ENCODE measurements at places on chromosomes 1 and 21.
A peak's percentile ranks its signal among the peaks of the same experiment; 100 is the strongest.

- DNase-seq = peak; percentile 9
Observed at GRCh38 chr1:232786845-232787455, 18.3 kb upstream of the MAP10 start.

DNA sequence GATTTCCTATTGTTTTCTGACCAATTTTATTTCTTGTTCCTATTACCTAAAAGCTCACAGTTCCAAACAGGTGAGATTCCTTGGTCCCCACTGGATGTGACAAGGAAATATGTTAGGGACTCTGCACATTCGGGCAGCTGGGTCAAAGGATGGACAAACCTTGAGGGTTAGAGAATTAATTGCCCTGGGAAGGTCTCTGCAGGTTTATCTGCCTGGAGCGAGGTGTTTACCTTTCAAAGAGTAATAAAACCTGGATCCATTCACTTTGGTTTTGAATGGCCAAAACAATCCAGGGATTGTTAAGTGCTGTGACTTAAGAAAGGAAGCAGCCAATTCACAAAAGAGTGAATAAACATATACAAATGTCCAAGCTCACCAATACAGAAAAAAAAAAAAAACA, 33.6 kb upstream of the RAB4A start:
- DNase-seq = no peak

DNA sequence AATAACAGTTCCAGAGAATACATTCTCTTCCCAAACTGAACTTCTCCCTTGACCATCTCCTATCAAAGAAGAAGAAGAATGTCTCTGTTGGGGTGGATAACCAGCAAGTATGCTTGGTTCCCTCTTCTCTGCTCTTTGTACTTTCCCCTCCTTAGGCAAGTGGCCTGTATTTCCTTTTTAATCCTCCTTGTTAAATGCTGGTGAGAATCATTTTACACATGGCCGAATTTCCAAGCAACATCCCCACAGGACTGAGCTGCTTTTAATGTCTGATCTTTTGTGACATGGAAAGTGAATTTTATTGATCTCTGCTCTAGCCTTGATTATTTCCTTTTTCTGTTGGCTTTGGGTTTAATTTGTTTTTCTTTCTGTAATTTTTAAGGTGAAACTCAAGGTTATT, 336.7 kb downstream of the DUSP10 start:
- no peak for DNase-seq

DNA sequence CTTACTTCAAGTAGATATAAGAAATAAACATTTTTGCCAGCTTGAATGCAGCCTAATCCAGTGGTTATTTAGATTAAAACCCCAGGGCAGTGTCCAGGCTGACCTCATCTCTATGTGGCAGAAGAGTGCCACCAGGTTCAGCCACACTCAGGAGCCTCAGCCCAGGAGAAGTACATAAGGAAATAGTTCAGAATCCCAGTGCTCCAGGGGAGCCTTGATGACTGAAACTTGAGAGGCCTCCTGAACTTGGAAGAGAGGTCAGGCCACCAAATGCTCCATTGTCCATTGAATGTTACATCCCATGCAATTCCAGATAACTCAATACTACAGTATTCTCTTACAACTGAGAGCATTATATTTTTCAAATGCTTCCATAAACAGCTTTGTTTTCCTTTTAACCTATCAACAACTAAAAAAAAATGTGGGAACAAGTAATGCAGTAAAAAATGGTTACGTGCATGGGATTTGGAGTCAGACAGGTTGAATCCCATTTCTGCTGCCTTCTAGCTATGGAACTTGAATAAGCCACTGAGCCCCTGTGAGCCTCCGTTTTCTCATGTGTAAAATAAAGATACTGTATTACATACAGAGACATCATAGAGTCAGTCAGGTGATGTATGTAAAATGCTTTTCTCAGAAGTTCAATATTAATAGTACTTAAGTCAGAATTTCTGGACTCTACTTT, 248.0 kb downstream of the PLPP3 start:
- no peak for DNase-seq

DNA sequence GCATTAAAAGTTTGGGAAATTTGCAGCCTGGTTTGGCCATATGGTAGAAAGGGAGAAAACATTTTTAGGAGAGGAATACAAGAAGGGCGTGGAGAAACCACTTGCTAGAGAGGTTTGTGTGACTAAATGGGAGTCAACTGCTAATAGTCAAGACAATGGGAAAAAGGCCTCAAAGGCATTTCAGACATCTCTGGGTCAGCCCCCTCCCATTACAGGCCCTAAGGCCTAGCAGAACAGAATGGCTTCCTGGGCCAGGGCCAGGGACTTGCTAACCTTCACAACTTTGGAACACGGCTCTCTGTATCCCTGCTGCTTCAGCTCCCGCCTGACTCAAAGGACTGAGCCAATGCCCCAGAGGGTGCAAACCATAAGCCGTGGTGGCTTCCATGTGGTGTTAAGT, 752.3 kb upstream of the ADAMTS5 start:
- no peak for DNase-seq
